ENCODE measurements at places on chromosomes 3 and 15.

DNA sequence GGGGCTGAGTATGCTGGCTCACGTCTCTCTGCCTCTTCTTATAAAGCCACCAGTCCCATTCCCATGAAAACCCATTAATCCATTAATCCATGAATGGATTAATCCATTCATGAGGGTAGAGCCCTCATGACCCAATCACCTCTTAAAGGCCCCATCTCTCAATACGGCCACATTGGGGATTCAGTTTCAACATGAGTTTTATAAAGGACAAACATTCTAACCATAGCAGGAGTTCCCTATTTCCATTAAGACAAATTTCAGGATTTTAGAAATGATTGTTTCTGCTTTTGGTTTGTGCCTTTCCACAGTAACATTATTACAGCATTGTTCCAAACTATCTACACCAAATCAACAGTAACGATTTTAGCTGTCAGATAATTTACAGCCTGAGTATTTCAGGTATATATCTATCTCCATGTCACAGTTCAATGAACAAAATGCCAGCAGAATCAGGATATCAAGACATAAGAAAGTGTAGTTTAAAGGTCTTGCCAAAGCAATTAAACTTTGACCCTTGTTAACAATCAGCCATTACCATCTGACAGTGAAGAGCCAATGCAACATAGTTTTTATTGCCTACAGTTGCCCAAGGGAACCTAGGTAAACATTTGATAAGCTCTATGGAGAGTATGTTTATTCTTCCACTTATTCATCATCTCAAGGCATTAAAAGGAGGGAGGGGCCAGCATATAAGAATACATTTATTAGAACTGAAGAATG lies 3.8 kb downstream of the TSPAN3 start:
- DNase-seq = no peak

DNA sequence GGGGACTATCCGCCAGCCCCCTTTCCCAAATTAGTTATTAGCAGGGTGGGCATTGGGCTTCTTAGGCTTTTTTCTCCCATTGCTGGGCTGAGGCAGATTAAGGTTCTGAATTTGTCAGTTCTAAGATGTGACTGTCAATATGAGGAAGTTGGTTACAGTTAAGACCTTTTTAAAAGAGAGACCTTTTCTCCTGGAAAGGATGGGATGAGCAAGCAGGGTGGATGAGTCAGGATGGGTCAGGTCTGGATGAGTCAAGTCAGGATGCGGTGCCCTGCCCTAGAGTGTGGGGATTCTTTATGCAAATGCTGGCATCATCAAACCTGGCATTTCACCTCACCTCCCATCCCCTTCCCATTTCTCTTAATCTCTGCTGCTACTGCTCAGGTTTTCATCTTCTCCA lies 1.9 kb downstream of the AEN start:
- no peak for DNase-seq

DNA sequence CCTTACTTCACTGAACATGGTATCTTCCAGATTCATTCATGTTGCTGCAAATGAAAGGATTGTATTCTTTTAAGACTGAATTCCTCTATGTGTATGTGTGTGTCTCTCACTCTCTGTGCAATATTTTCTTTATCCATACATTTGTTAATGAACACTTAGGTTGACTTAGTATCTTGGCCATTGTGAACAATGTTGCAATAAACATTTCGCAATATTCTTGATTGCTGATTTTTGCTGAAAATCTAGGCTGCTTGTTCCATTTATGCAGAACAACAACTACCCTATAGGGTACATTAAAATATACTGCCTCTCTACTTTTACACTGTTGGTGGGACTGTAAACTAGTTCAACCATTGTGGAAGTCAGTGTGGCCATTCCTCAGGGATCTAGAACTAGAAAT lies 732.4 kb downstream of the CADM2 start:
- DNase-seq = no peak

- no peak for DNase-seq
Observed at GRCh38 chr3:189531271-189531670, 99.9 kb upstream of the TP63 start.

All from NCI-H1417 treated with DMSO at 0.1 percent for 48 hours (cell line).